ENCODE measurements at places on chromosomes 3 and 15. TPM values are rescaled to one million over a fixed set of nuclear protein-coding genes. Genes with fewer than 3 reads are reported as not detected.

FMN1 gene
- total RNA-seq: 1.3 TPM

THRB gene
- total RNA-seq: 9.8 TPM

ST3GAL6 gene
- total RNA-seq: 12.0 TPM

PLSCR1 gene
- 177 TPM for total RNA-seq

Measured in cardiac ventricle fibroblast (primary cell).